ENCODE measurements at places on chromosomes 16 and 17.

DNA sequence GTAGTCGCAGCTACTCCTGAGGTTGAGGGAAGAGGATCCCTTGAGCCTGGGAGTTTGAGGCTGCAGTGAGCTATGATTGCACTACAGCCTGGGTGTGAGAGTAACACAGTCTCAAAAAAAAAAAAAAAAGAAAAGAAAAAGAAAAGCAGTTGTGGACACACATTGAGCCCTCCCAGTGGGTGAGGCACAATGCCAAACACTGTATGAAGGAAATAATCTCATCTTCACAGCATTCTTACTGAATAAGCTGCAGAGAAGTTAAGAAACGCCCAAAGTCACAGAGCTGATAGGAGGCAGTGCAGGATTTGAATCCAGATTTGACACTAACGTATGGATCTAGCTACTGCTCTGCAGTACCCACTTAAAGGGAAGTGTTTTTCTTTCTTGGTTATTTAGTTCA lies 5.9 kb upstream of the LYZL6 start:
- DNase-seq = no peak

GRCh38 chr17:81854974-81855774 lies 5.2 kb downstream of the P4HB start:
- no peak for DNase-seq

- DNase-seq = no peak
Observed at GRCh38 chr17:55072898-55073297, 104.3 kb downstream of the STXBP4 start.

GRCh38 chr16:13999895-14000425 lies 71.2 kb upstream of the MRTFB start:
- peak; percentile 28 for DNase-seq

- DNase-seq = no peak
Observed at GRCh38 chr16:85584819-85585282, 28.3 kb upstream of the GSE1 start.

- DNase-seq = no peak
Observed at GRCh38 chr17:83129676-83130075, 50.3 kb downstream of the METRNL start.

- no peak for DNase-seq
Observed at GRCh38 chr17:34610039-34610438, 30.7 kb downstream of the TMEM132E start.

GRCh38 chr17:82370471-82371332 lies 863 bp upstream of the UTS2R start:
- peak; percentile 18 for DNase-seq
